ENCODE measurements at places on chromosomes 16 and 17.

- no peak for DNase-seq
These were observed 31.4 kb downstream of the COG1 start for GRCh38 chr17:73224237-73224636.

DNA sequence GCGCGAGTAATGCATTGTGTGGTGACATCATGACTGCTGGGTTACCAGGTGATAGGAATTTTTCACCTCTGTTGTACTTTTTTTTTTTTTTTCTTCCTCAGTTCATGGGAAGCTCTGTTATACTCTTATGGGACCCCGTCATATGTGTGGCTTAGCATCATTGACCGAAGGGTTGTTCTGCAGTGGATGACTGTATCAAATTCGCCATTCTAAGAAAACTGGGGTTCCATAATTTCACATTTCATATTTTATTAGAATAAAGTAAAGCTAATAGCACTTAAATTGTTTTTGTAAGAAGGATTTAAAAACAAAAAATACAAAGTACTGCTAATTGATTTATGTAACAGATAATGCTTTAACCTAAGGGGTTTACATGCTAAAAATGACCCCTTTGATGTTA, 32.0 kb upstream of the MRC2 start:
- no peak for DNase-seq

GRCh38 chr17:67575325-67575724, 142.4 kb upstream of the NOL11 start:
- peak; percentile 51 for DNase-seq

DNA sequence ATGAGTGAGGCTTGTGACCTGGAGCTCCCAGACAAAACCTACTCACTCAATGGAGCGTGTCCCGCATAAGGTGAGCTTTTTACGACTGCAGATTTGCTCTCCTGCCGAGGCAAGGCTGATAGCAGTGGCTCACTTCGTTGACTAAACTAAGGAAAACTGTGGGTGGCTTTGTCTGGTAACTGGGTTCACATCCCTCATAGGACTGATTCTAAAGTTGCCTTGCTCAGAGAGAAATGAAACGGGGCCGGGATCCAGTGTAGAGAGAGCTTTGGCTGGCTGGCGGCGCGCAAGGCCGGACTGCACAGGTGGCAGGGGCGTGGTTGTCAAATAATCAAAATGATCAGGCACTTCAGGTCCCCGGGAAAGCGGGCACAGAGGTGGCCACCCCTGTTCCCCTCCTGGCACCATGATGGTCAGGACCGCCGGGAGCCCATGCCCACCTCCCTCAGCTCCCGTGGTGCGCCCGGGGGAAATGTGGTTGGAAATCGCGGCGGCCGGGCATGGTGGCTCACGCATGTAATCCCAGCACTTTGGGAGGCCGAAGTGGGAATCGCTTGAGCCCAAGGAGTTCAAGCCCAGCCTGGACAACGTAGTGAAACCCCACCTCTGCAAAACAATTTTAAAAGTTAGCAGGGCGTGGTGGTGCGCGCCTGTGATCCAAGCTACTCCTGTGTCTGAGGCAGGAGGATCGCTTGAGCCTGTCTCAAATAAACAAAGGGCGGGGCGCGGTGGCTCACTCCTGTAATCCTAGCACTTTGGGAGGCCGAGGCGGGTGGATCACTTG, 26.6 kb upstream of the OR1F1 start:
- no peak for DNase-seq

- DNase-seq = no peak
These were observed 258.6 kb downstream of the PMP22 start for GRCh38 chr17:15006421-15007128.

DNA sequence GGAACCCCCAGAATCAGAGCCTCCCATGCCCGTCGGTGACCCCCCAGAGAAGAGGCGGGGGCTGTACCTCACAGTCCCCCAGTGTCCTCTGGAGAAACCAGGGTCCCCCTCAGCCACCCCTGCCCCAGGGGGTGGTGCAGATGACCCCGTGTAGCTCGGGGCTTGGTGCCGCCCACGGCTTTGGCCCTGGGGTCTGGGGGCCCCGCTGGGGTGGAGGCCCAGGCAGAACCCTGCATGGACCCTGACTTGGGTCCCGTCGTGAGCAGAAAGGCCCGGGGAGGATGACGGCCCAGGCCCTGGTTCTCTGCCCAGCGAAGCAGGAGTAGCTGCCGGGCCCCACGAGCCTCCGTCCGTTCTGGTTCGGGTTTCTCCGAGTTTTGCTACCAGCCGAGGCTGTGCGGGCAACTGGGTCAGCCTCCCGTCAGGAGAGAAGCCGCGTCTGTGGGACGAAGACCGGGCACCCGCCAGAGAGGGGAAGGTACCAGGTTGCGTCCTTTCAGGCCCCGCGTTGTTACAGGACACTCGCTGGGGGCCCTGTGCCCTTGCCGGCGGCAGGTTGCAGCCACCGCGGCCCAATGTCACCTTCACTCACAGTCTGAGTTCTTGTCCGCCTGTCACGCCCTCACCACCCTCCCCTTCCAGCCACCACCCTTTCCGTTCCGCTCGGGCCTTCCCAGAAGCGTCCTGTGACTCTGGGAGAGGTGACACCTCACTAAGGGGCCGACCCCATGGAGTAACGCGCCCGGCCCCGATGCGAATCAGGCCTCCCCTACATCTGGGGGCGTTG, 4.0 kb downstream of the TPSG1 start:
- no peak for DNase-seq

DNA sequence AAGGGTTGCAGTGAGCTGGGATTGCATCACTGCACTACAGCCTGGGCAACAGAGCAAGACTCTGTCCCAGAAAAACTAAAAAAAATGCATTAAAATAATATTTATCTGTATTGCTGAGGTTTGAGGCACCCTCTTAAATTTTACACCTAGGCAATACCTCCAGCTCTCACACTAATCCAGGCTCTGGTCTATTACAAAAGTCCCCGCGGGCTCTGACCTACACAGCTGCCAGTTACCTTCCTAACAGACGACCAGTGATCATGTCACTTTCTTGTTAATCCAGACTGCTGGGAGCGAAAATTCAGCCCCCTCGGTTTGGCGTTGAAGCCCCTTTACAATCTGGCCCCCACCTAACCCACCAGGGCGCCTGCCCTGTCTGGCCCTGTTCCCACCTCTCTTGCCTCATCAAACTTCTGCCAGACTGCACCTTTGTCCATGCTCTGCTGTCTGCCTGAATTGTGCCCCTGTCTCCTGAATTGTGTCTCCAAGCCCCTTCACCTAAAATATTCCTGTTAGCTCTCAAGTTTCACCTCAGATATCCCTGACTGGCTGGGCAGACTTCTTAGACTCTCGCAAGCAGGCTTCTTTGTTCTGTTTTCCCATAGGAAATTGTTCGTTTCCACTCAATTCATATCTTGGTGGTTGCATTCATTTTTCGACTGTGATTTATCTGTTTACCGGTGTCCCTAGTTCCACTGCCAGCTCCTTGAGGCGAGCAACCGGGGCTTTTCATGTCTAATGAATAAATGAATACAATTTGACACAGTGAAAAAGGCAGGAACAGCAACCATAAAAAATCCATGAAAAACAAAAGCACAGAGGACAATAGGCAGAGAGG, 65.9 kb downstream of the PITPNC1 start:
- DNase-seq = no peak

DNA sequence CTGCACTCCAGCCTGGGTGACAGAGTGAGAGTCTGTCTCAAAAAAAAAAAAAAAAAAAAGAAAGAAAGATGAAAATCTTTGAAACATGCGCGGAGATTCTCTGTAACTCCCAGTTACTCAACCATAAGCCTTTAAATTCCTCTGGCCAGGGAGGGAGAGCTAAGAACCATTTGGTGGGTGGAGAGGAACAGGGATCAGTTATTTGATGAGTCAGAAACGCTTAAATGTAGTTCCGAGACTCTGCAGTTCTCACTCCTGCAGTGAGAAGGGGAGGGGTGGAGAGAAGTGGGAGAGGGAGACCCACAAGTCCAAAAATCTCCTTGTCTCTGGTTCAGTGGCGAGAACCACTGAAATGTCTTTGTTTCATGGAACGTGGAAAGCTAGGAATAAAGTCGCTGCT, 266.7 kb downstream of the SOX9 start:
- no peak for DNase-seq

GRCh38 chr17:61794792-61795191, 68.5 kb downstream of the BRIP1 start:
- no peak for DNase-seq

- no peak for DNase-seq
These were observed 28.8 kb downstream of the ABCC12 start for GRCh38 chr16:48126801-48127644.

- DNase-seq = no peak
These were observed 64.1 kb downstream of the RMI2 start for GRCh38 chr16:11409398-11409797.
